ENCODE measurements at places on chromosomes 6 and 20. TPM values are rescaled to one million over a fixed set of nuclear protein-coding genes. Genes with fewer than 3 reads are reported as not detected.

KCNB1 gene
- not detected for total RNA-seq

BTN1A1 gene
- not detected for total RNA-seq

EBF4 gene
- total RNA-seq = 4.0 TPM

DAAM2 gene
- total RNA-seq = 0.29 TPM

LY6G5B gene
- total RNA-seq = 1.6 TPM

ACAT2 gene
- total RNA-seq = 81.8 TPM

RAET1L gene
- not detected for total RNA-seq

CYB5R4 gene
- total RNA-seq = 27.9 TPM

EZR gene
- total RNA-seq = 202 TPM

Measured in SJSA1 (cell line).